ENCODE measurements at places on chromosomes 4 and X. TPM values are rescaled to one million over a fixed set of nuclear protein-coding genes. Genes with fewer than 3 reads are reported as not detected.
A peak's percentile ranks its signal among the peaks of the same experiment; 100 is the strongest.

The MAPK10 gene
- 3.1 TPM for total RNA-seq

GRCh38 chr4:139682309-139682708 is 16.7 kb downstream of the MGST2 start:
- no peak for DNase-seq
- no peak overlapping the region for H3K4me3 ChIP-seq
- H3K36me3 ChIP-seq, result no peaks in the 10 kb centered on the region
- no peak overlapping the region for H3K27ac ChIP-seq
- no peaks in the 10 kb centered on the region for H3K27me3 ChIP-seq
- H3K4me1 ChIP-seq, result no peaks in the 10 kb centered on the region

DNA sequence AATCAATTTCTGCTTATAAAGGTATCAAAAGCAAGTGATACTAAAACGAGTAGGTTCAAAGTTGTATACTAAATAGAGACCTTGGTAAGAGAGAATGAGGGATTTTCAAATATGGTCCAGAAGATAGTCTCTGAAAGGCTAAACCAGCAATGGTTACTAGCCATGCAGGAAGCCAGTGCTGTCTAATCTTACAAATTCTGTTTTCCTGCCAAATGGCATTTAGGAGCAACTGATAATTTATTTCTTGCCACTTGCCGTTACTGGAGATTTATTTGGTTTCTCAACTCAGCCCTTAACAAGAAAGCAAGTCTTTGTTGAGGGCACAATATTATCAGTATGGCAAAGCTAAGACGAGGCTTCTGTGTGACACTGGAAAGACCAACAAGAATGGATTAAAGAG is 47.2 kb downstream of the MAP7D3 start:
- DNase-seq, result no peak
- no peak overlapping the region for H3K4me3 ChIP-seq
- no peaks in the 10 kb centered on the region for H3K27me3 ChIP-seq
- H3K4me1 ChIP-seq, result peaks cover 6% of the 10 kb centered on the region

DNA sequence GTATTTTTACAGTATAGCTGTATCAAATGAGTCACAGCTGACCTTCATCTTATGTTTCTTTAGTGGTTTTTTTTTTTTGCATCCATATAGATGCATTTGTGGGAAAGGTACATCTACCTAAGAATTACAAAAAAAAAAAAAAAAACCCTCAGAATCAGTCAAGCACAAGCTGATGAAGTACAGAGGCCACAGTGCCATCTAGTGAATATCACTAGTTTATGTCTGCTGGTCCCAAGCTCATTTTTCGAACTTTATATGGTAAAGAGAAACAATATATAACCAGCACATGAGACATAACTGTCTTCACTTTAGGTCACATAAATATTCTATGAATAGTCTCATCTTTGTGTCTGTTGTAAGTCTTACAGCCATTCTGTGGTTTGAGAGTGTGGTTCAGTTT is 220.1 kb downstream of the DLG3 start:
- no peaks in the 10 kb centered on the region for H3K27me3 ChIP-seq
- no peaks in the 10 kb centered on the region for H3K36me3 ChIP-seq
- DNase-seq, result peak; percentile 3
